ENCODE measurements at places on chromosomes 2 and 18.

DNA sequence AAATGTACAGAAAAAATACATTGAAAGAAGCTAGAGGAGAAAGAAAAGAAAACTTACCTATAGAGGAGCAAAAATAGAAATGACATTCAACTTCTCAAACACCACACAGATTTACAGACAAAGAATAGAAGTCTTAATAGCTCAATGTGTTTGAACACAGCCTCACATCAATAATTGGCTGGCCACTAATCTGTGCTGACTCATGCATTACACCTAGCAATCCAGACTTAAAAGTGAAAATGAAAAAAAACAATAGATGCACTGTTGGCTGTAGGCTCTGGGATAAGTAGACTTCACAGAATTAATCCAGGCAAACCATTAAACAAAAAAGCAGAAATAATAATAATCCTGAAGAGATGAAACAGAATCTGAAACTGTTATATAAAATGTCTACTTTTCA is 961.3 kb upstream of the CELF4 start:
- DNase-seq, result no peak

- DNase-seq, result no peak
Measured at GRCh38 chr18:11669271-11669947, 19.7 kb upstream of the GNAL start.

- DNase-seq, result no peak
Measured at GRCh38 chr2:46849721-46850556, 65.7 kb downstream of the MCFD2 start.

DNA sequence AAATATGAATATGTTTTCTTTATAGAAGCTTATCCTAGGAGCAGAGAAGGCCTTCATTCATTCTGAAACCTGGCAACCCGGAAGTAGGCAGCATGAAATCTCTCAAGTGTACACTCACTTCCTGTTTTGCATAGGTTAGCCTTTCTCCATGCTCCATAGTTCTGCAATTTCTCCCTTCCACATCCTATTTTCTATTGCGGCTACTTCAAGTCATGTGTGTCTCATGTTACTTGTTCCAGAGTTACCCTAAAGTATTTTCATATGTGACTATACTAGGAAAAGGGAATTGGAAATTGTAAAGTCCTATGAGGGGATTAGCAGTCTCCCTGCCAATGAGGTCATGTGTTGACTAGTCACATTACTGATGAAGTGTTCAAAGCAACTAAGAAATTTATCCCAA is 320.6 kb downstream of the NCKAP5 start:
- no peak for DNase-seq

DNA sequence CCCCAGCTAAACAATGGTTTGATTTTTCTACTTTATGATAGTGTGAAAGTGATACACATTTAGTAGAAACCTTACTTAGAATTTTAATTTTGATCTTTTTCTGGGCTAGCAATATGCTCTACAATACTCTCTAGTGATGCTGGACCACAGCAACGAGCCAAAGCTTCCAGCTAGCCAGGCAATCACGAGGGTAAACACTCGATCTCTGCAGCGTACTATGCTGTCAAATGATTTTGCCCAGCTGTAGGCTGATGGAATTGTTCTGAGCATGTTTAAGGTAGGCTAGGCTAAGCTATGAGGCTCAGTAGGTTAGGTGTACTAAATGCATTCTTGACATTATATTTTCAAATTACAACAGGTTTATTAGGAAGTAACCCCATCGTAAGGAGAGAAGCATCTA is 207.5 kb downstream of the LRRTM4 start:
- no peak for DNase-seq

DNA sequence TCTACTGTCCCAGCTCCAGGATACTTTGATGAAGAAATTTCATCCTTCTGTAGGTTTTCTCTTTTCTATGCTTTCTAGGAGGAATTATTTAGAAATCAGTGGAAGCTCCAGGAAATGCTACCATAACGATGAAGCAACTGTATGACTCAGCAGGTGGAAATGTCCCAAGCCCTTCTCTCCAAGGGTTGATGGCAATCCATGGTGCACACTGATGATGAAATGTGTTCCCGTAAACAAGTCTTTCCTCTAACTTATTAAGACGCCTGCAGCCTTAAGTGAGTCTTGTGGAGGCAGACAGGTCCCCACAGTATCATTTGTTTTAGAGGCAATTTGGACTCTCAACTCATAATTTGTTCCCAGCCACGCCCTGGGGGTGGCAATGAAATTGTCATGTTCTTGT is 777.6 kb upstream of the SOX11 start:
- DNase-seq, result no peak

DNA sequence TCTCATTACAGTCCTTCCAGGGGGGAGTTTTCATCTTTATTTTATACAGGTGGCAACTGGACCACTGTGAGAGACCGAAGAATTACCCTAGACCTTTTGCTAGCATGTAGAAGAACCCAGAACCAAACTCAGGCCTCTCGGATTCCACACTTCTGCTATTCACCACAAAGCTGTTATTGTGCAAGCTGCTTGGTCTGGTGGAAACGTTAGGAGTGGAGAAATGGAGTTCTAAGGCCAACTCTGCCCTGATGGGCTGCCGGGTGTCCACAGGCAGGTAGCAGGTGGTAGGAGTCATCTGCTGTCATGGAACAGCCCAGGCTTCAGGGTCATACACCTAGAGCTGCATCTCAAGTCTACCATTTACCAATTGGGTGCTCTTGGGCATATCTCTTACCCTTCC is 218.8 kb downstream of the BCL11A start:
- DNase-seq, result no peak

- DNase-seq, result no peak
Measured at GRCh38 chr18:73981796-73982195, 165.8 kb downstream of the FBXO15 start.

- no peak for DNase-seq
Measured at GRCh38 chr18:44927127-44927849, 246.6 kb downstream of the SETBP1 start.

- no peak for DNase-seq
Measured at GRCh38 chr2:77009307-77009706, 512.9 kb downstream of the LRRTM4 start.

DNA sequence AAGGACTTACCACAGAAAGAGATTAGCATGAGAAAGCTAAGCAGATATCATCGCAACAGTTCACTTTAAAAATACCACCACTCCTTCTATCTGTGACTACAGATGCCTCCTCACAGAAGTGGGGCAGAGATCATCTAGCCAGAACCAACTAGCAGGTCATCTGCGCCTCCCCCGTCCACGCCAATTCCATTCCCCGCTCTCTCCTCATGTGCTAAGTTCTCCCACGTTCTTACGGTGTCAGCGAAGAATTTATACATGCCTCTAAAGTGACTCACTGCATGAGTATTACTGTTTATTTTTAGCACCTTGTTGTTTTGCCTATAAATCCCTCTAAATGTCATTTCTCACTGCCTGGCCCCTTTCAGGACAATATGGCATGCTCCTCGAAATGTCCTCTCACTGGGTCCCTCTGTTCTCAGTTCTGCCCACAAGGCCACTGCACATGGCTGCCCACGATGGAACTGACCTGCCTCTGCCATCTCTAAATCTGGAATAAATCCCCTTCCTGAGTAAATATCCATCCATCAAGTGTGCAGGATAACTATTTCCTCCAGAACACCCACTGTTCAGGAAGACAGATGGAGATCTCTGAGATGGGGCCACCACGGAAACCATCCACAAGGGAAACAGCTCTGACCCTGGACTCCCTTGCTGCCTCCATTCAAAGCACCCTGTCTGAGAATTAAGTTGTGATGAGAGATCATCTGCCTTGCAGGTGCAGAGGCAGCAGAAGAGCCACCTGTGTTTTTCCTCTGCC is 137.7 kb downstream of the IRS1 start:
- DNase-seq, result no peak

- DNase-seq, result no peak
Measured at GRCh38 chr2:8148260-8149006, 533.4 kb upstream of the ID2 start.

DNA sequence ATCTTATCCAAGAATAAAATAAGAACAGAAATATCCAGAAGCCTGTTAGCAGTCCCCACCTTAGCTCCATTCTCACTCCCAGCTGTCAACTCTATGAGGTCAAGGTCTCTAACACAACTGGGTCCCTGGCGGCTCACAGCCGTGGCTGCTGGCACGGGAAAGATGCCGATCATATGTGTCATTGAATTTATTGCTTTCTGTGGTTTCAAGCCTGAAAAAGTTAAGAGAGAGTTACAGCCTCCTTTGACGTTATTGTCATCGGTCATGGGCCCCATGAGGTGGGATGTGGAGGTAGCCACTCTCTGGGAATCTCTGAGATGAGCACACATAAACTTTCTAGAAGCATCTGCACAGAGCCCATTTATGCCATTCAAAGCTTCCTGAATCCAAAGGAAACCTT is 28.7 kb upstream of the CABLES1 start:
- no peak for DNase-seq

- no peak for DNase-seq
Measured at GRCh38 chr2:206481056-206481455, 37.7 kb downstream of the ADAM23 start.

DNA sequence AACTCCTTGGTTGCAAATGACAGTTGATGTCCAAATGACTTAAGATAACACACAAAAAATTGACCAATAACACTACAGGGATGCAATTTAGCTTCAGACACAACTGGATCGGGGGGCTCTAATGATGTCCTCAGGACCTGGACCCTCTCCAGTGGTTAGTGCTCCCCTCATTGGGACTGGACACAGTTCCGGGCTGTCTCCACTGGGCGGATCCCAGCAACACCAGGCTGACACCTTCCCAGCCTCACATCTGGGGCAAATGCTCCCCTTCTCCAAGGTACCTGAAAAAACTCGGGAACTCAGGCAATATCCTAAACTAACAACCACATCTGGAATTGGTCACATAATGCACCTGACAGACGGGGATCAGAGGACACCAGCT is 48.7 kb downstream of the PSMG2 start:
- no peak for DNase-seq

- DNase-seq, result no peak
Measured at GRCh38 chr2:101076581-101076980, 74.5 kb downstream of the RPL31 start.

DNA sequence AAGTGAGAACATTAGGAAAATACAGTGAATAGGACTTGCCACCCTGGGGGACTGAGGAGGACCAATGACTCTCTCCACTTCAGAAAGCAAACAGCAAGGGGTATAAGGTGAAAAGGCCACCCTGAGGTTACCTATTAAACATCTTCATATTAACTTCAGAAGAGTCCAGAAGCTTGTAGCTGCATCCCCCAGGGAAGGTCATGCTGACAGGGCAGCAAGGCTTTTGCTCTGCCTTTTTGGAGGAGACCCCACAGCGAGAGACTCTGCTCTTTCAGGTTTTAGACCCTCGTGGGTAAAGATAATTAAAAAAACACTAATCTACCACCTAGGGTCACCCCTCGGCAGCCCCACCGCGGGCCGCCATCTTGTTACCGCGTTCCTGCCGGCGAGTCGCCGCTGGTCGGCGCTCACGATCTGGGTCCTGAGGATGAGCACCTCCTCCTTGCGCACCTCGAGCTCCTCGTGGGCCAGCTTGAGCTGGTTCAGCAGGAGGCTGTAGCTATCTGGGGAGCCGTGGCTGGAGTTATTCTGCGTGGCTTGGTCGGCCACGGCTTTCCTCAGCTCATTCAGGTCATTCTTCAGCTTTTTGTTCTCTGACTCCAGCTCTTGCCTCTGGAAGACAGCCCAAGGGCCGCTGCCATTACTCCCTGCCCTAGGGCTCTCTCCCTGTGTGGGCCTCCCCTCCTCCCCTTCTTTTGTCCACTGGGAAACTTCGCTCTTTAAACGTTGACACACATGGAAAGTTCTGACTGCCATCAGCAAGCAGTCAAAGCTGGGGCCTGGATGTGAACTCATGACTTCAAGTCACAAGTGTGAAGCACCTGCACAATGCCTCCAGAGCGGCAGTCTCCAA is 50.7 kb upstream of the ACAA2 start:
- no peak for DNase-seq

GRCh38 chr2:27150639-27151230 is 1.9 kb downstream of the TCF23 start:
- no peak for DNase-seq

DNA sequence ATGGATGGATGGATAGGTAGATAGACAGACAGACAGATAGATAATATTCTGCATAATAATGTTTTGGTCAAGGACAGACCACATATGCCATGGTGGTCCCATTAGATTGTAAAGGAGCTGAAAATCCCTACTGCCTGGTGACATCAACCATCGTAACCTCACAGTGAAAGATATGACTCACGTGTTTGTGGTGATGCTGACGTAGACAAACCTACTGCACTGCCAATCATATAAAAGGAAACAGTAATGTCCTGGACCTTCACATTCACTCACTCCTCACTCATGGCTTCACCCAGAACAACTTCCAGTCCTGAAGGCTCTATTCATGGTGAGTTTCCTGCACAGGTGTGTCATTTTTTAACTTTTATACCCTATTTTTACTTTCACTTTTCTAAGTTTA is 202.9 kb upstream of the TPO start:
- DNase-seq, result no peak

DNA sequence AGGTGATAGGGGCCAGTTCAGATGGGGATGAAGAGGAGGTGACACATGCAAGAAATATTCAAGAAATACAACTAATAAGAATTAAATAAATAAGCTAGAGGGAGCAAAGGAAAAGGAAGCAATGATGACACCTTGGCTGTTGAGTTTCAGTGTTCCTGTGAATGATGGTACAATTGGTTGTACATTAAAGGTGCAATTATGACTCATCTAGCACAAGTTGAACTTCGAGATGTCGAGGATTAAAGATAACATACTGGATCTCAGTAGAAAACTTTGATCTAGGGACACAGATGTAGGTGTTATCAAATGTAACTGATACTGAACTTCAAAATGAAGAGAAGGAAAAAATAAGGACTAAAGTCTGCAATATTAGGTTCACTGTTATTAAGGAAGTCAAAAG is 760.6 kb upstream of the CHAC2 start:
- no peak for DNase-seq

DNA sequence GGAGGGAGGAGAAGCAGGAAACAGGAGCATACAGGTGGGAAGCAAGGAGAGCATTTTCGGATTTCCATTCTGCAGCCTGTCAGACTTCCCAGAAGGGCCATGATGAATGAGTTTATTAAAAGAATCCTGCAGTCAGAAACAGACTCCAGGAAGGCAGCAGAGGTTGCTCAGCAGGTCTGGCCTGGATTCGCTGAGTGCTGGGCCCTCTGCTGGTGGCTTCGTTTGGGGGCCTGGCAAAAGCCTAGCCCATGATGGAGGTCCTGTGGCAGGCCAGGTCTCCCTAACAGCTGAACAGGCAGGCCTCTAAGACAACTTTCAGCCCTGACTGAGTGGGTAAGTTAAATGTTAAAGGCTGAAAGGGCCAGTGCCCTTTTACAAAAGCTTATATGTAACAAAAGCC is 108.2 kb upstream of the CAPN13 start:
- no peak for DNase-seq

Measured in activated CD4-positive, alpha-beta T cell treated with anti-CD3 and anti-CD28 coated beads, Interleukin-2, amount 50 U/mL, for 24 hours (primary cell).